NCI-H1417 (cell line): ENCODE measurements at places on chromosomes 5 and 9.

- no peak for DNase-seq
Observed at GRCh38 chr9:128358861-128359260, 12.3 kb upstream of the URM1 start.

GRCh38 chr5:18797222-18797621, 1163.0 kb downstream of the TAF11L14 start:
- no peak for DNase-seq

- DNase-seq = no peak
Observed at GRCh38 chr5:163951069-163951468, 445.6 kb downstream of the MAT2B start.

DNA sequence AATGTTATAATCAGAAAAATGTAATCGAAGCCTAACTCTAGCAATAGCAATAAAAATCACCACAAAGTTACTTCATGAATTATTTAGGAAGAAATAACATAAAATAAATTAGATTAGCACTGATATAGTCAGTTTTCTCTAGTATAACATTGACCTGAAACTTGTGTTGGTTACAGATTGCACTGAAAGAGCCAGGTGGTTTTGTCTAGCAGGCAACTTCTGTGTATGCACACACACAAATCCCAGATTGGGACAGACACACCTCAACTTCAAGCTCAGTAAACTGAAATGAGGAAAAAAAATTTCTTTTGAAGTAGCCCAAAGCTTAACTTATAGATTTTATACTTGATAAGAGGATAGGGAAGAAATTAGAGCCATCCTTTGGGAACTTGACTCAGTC, 129.3 kb downstream of the EFNA5 start:
- DNase-seq = no peak

GRCh38 chr9:86713470-86713869, 233.8 kb downstream of the GAS1 start:
- DNase-seq = no peak

DNA sequence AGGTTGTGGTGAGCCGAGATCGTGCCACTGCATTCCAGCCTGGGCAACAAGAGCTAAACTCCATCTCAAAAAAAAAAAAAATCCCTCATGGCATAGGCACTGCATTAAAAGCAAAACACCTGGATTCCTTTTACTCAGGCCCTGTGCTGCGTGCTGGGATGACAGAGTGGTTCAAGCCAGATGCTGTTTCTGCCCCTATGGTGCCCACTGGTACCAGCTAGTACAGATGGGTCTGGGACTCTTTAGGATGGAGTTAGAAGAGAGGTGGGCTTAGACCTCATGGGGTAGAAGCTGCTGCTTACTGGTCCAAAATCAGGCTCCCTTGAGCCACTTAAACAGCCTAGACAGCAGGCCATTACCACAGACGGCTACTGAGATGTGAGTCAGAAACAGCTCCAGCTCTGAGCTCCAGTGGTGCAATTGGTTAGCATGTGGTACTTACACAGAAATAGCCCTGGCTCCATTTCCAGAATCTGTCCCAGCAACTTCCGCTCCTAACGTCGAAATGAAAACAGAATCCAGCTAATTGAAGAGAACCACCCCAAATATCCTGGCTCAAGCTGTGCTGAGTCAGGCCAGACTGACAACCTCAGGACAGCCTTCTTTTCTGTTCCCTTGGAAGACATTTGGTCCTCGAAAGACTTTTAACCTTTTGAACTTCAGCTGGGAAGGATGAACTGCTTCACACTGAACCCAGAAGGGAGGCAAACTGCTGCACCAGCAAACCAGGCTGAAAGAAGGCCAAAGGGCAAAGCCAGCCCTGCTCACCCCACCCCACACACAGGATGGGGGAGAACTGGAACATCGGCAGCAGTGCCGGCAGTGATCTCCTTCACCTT, 15.5 kb downstream of the C5orf15 start:
- DNase-seq = no peak

DNA sequence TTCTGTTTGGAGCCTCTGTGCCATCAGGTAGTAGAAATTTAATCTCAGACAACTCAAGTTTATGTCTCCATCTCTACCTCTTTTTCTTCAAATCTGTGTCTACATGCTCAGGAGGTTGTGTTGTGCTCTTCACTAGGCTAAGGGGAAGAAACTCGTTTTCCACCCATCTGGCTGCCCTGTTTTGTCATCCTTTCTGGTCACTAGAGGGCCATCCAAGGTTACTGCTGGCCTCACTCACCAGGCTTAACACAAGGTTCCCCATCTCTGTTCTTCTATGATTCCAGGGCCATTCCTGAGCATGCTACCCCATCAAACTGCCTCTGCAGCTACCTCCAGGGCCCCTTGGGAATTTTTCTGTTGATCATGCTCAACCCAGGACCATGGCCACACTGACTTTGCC, 213.3 kb upstream of the FBXL7 start:
- no peak for DNase-seq

- no peak for DNase-seq
Observed at GRCh38 chr5:98069876-98070512, 703.5 kb upstream of the RGMB start.

GRCh38 chr9:106119176-106119575, 424.8 kb downstream of the TMEM38B start:
- DNase-seq = no peak

DNA sequence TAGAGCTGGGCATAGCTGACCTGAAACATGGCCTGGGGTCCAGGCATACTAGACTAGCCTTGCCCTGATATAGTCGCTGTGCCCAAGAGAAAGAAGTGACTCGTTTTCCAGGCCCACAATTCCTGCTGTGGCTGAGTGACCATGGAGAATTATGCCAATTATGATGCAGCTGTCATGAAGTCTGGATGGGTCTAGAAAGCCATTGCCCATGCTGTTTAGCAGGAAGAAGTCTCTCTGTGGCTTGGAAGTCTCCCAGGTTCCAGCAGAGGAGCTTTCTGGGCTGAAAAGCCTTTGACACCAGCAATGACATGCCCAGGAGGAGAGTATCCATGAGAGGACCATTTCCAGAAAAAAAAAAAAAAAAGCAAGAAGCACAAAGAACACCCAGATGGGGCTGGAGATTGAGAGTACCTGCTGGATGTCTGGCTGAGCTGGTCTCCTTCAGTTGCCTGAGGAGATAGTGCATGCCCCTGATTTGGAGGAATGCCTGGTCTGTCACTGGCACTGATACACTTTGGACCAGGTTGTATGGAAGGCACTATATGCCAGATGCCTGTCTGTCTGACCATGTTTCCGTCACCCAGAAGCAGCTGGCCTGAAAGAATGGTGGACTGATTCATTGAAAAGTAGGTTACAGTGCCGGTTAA, 128.0 kb upstream of the EPB41L4A start:
- DNase-seq = no peak

DNA sequence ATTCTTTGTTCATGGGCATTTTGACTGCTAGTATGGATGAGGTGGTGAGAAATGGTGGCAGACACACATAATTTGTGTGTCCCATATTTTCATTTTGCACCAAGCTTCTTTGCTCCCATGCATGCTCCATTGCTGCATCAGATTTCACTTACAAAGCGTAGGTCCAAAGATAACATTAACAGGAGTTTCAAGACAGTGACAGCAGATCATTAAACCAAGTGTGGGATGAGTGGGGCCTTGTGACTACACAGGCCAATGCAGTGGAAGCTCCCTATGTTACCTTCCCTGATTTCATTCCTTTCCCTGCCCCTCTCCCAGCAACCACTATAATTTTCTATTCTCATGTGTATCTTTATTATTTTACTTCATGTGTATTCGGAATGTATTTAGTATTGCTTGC, 142.0 kb downstream of the AOPEP start:
- DNase-seq = no peak

DNA sequence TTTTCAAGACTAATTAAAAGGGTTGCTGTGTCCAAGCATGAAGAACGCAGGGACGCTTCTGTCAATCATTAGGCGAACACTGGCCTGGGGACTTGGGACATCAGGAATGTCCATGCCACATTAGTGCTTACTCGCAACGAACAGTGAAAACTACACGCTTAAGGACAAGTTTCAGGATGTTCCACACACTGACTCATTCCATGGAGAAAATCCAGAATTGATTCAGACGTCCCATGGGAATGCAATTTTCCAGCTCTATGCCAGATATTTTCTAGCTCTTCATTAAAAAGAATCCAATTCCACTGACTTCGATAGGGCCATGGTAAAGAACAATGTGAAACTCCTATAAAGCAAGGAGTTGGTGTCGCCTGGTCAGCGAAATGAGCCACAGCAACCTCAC, 98.2 kb downstream of the CAMSAP1 start:
- no peak for DNase-seq

GRCh38 chr9:89984214-89984613, 379.4 kb downstream of the GADD45G start:
- DNase-seq = no peak

DNA sequence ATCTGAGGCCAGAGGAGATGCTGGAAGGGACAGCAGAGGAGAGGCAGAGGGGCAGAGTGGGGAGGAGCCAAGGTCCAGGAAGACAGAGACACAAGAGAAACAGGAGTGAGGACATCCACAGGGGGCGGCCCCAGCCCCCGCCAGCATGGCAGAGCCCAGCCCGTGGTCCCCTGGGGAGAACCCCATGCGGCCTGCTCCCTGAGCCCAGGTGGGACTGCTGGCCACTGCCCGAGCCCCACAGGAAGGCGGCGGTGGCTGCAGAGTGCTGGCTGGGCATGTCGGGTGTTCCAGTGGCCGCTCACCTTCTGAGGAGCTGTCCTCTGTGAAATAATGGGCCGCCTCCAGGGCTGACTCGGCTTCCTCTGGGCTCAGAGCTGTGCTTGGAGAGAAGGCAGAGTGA, 8.9 kb upstream of the MRNIP start:
- no peak for DNase-seq

GRCh38 chr9:135791431-135792267, 89.7 kb downstream of the KCNT1 start:
- DNase-seq = peak; percentile 13

DNA sequence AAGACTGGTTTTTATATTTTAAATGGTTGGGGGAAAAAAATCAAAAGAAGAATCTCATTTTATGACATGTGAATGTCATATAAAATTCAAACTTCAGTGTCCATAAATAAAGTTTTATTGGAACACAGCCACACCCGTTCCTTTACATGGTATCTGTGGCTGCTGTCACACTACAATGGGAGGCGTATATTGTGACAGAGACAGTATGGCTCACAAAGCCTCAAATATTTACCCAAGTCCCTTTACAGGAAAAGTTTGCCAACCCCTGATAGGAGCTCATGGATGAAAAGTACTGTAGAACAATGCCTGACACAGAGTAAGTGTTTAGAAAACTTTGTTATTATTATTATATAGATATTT, 5.2 kb upstream of the DUSP1 start:
- no peak for DNase-seq

GRCh38 chr5:148626081-148626613, 28.2 kb downstream of the HTR4 start:
- no peak for DNase-seq

DNA sequence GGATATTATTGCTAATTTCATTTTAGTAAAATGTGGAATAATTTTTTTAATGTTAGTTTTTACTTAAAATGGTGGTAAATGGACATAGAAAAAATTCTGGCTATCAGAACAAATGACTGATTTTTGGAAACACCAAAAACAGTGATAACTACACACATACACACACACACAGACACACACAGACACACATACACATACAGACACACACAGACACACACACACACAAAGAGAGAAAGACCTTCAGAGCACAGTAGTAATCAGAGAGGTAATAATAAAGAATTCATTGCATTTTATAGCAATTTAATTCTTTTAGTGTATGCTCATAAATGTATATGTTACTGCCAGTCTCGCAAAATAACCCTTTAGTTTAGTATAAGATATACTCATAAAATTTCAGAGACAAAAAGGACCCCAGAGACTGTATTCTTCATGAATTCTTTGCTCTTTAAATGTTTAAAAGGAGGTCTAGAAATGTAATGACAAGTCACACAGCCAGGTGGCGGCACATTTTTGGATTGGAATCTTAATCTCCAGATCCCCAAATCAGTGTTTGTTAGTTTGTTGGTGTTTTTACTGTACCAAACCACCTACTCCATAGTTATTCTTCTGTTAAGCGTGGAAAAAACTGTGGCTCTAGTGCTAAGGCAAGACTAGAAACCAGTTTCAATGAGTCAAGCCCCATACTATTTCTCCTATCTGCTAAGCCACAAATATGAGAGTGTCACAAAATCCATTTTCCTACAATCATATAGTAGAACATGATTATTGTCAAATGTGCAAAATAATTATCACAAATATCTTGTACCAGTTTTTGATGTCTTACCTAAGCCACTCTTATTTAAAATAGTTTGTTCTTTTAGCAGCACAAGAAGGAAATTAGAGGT, 109.9 kb downstream of the EDIL3 start:
- no peak for DNase-seq

DNA sequence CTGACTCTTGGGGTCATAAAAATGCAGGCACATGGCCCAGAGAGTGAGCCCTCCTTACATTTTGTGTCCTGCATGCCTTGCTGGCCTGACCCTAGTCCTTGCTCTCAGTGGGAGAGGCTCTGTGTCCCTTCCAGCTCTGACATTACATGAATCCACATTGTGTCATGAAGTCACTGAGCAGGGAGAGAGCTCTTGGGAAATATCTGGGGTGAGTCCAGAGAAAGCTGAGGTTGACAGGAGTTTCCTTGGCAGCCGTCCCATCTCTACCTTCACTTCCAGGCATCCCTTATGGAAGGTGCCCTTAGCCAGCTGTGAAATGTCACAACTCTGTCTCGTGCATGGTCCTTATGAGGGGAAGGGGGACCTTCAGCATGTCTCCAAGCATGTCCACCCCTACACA, 41.0 kb downstream of the FAT2 start:
- DNase-seq = no peak

DNA sequence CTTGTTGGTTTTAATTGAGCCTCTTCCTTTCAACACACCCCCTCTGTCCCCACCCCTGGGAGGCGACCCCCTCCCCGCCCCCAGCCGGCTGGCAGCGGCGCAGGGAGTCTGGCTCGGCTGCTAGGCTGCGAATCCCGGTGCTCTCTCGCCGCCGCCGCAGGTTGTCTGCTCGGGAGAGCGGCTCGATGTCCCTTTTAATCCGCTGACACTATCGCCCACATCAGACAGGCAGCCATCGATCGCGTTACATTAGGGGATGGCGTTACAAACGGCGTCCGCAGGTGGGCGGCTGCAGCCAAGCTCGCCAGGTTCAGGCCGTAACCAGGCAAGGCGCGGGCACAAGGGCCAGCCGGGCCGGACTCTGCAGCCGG, 1.3 kb downstream of the NR2F1-AS1 start:
- peak; percentile 78 for DNase-seq

DNA sequence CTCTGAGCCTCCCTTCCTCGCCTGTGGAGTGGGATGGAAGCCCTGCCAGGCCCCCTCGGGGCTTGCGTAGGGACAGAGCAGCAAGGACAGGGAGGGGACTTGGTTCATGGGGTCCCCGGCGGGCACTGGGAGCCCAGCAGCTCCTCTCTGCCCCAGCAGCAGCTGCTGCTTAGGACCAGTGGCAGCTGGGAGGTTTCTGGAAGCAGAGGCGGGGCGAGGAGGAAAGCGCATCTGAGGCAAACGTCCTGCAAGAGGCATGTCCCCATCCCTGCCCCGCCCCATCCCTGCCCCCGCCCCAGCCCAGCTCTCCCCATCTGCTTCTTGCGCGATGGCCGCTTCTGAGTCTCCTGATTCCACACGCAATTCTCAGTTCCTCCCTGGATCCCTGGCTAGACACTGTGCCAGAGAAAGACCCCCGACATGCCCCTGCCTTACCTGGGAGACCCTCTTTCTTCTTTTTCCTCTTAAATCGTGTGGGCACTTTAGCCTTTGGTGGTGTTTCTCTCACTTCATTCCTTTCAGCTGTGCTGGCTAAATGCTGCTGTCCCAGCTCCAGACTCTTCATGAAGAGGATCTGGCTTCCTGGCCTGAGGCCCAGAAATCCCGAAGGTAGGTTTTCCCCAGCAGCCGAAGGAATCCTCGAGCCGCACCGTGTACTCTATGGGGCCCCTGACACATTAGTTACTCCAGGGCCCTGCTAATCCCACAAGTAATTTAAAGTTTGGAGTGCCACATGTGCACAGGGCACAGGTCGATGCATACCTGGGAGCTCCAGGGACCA, 4.4 kb upstream of the OR2S2 start:
- no peak for DNase-seq
